Activated CD8-positive, alpha-beta memory T cell treated with anti-CD3 and anti-CD28 coated beads, Interleukin-2, amount 50 U/mL, for 4 hours (primary cell): ENCODE measurements at places on chromosomes 16 and 17.

DNA sequence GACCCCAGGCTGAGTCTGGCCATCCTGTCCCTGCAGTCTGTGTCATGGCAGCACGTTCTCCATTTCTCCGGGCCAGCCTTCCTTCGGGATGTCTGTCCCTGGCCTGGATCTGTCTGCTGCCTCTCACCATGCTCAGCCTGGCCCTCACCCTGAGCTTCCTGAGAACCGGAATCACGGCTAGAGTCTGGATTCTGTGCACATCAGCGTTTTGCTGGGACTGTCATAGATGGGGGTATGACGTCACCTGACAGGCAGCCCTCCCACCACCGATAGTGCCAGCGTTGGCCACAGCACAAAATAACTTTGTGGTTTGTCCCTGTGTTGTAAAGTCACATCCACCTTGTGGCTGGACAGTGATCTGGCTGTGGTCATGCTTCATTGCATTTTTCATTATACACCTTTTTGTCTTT is 59.2 kb downstream of the B9D1 start:
- DNase-seq: no peak

DNA sequence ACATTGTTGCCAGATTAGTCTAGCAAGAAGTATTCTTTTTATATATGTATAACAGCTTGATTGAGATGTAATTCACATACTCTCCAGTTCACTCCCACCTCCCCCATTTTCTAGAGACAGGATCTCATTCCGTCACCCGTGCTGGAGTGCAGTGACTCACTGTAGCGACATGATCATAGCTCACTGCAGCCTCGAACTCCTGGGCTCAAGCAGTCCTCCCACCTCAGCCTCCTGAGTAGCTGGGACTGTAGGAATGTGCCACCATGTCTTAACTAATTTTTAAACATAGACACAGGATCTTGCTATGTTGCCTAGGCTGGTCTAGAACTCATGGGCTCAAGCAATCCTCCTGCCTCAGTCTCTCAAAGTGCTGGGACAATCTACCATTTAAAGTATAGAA is 3.3 kb upstream of the RSAD1 start:
- DNase-seq: no peak

DNA sequence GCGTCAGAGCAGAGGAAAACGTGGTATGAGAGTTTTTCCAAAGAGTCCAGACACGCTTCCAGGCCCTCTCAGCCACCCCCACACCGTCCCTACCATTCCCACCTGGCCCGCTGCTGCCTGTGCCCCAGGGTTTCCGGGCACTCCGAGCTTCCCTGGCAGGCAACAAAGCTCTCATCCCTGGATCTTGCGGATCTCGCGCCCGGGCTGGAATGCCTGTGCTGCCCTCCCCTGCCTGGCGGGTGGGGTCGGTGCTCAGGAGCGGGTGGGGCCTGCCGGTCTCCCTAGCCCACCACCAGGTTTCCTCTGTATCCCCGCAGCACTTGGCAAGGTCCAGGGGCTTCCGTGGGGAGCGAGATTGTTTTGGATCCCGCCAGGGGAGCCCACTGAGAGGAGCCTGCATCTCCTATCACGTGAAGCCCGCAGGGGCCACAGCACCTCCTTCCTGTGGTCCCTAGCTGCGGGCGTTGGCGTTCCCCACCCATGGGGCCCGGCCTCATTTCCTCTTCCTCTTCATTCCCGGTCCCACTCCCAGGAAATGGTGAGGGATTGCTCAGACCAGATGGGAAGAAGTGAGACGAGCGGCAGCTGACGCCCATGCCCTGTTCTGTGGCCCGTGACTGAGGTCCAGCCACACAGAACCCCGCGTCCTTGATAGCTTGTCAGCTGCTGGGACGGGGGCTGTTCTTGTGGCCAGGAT is 11.0 kb downstream of the TBC1D24 start:
- DNase-seq: no peak

DNA sequence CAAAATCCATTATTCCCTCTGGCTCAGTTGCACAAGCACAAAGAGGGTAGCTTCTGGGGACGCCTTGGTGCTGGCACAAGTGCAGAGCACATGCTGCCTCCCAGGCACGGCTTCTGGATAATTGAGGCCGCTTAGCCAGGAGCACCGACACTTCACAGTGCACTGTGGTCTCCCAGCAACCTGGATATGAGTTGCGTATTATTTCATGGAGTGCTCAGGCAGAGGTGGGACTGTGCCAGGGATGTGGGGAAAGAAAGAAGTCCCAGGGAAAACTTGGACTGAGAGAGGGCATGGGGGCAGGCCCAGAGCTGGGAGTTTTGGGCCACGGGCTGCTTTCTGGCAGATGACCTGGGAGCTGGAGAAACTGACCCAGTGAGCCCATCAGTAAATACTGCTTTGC is 37.5 kb downstream of the MPRIP start:
- no peak for DNase-seq

DNA sequence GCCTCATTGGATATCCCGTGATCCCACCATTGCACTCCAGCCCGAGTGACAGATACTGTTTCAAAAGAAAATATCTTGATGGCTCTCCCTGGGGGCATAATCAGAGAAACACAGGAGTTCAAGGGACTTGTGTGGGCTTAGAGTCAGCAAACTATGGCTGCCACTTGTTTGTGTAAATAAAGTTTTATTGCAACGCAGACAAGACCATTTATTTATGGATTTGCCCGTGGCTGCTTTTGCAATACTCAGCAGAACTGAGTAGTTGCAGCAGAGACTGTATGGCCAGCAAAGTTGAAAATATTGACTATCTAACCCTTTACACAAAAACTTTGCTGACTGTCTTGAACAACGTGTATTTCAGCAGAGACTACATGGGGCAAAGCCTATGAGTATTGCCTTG is 75.5 kb upstream of the GPRC5B start:
- no peak for DNase-seq

GRCh38 chr17:29566473-29567303 is at the start of gene ABHD15:
ABHD15 (minus strand) TSS chr17:29567037; CDS start chr17:29566966, 71 bp downstream.
- peak; percentile 57 for DNase-seq

- DNase-seq: no peak
These were observed 1.2 kb downstream of the LLGL2 start for GRCh38 chr17:75526555-75527270.

- DNase-seq: no peak
These were observed 35.5 kb upstream of the CMIP start for GRCh38 chr16:81409016-81409556.

DNA sequence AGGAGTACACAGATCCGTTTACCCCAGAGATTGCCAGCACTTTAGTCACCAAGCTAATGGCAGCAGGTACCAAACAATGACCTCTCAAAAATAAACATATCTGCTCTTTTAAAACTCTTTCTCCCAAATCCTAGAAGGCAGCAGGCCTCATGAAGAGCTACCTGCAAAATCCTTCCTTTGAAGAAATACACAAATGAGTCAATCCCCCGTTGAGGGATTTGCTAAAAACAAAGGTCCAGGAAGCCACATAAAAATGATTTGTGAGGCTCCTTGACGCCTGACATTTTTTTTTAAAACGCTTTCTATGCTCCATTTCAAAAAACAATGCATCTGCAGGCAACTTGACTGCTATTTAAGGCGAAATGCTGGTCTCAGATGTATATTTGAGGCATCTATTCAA is 58.2 kb downstream of the NACA2 start:
- DNase-seq: no peak

GRCh38 chr16:6308176-6308575 is 1024.5 kb upstream of the RBFOX1 start:
- no peak for DNase-seq

DNA sequence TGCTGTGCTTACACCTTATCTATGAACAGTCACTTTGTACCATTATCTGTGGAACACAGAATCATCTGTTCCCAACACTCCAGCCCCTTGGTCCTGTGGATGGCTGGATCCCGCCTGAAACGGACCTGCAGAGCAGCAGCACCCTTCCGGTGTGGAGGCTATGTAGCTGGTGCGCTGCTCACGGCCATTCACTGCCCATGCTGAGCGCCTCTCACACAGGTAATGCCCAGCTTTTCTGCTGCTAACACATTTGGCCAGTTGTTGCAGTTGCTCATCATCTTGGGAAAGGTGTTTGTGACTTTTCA is 11.4 kb upstream of the PLK1 start:
- no peak for DNase-seq

- DNase-seq: no peak
These were observed 42.7 kb upstream of the CORO6 start for GRCh38 chr17:29665481-29665810.

- DNase-seq: no peak
These were observed 170.8 kb upstream of the FAM20A start for GRCh38 chr17:68771867-68772515.

DNA sequence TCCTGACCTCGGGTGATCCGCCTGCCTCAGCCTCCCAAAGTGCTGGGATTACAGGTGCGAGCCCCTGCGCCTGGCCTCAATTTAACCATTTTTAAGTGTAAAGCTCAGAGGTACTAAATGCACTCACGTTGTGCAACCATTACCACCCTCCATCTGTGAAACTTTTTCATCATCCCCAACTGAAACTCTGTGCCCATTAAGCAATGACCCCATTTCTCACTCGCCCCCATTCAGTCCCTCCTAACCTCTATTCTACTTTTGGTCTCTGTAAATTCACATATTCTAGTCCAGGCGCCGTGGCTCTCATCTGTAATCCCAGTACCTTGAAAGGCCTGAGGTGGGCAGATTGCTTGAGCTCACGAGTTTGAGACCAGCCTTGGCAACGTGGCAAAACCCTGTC is 8.3 kb upstream of the SPNS3 start:
- DNase-seq: no peak

DNA sequence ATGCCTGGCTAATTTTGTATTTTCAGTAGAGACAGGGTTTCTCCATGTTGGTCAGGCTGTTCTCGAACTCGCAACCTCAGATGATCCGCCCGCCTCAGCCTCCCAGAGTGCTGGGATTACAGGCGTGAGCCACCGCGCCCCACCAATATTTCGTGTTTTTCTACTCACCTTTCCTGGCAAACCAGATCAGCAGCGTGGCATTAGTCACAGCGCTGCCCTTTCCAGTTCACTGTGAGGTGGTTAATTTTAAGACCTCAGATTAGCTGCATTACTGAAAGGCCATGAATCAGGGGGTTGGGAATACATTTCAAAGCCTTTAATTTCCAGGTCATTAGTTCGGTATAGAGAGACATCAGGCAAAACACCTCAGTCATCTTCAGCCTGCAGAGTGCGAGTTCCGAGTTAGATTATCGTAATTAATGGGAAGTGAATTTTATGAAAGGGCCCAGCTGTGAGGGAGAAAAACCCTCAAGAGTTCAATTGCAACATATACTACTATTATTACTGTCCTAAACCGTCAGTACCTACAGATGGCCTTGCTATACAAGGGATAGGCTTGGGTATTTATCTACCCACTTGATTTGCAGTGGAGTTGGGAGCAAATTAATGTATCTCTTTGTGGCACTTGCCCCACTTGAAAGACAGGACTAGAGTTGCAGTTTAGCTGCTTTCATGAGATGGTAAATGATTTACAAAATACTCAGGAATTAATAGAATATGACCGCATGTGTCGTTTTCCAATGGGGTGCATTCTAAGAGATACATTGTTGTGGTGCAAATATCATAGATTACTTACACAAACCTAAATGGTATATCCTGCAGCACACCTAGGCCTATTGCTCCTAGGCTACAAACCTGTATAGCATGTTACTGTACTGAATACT is 2.1 kb upstream of the USP32 start:
- no peak for DNase-seq

- no peak for DNase-seq
These were observed 1.7 kb upstream of the NPIPB7 start for GRCh38 chr16:28473714-28474265.

GRCh38 chr17:41530062-41531048 is 2.2 kb upstream of the KRT19 start:
- no peak for DNase-seq

DNA sequence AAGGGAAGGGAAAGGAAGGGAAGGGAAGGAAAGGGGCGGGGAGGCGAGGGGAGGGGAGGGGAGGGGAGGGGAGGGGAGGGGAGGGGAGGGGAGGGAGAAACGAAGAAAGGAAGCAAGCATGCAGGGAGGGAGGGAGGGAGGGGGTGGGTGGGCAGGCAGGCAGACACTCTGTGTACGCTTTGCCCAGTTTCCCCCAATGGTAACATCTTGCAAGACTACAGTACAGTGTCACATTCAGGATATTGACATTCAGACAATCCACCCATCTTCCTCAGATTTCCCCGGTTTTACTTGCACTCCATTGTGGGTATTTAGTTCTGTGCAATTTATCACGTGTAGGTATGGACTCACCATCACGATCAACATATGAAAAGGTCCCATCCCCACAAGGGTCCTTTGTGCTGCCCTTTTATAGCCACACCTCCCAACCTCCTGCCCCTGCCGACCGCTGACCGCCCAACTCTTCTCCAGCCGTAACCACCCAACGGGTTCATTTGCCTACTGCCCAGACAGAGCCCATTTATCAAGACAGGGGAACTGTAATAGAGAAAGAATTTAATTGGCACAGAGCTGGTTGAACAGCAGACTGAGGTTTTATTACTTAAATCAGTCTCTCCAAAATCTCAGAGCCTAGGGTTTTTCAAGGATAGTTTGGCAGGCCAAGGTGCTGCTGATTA is 91.4 kb upstream of the FA2H start:
- DNase-seq: no peak
